SK-MEL-5 (cell line): ENCODE measurements at places on chromosomes 3 and 15.

- no peak for DNase-seq
These were observed 5.6 kb upstream of the ISLR2 start for GRCh38 chr15:74124759-74125158.

DNA sequence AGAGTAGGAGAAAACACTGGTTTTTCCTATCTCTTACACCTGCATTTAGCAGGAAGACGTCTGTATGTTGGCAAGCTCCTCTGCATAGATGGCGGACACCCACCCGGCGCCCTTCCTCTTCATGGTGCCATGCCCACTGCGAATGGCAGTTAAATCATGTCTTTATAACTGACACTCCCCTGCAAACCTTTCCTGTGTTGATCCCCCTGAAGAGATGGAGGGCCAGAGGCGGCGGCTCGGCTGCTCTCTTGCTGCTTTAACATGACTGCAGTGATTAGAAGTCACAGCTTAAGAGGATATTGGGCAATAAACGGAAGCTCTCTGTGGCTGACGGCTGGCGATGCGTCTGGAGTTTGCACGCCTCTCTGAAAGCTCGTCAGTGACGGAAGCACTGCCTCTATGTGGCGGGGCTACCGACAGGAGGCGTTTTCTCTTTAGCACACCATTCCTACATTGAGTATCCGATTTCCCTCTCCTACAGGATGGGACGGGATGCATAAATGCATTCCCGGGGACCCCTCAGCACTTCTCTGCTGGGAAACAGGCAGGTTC lies 25.5 kb upstream of the SNRPA1 start:
- peak; percentile 61 for DNase-seq

DNA sequence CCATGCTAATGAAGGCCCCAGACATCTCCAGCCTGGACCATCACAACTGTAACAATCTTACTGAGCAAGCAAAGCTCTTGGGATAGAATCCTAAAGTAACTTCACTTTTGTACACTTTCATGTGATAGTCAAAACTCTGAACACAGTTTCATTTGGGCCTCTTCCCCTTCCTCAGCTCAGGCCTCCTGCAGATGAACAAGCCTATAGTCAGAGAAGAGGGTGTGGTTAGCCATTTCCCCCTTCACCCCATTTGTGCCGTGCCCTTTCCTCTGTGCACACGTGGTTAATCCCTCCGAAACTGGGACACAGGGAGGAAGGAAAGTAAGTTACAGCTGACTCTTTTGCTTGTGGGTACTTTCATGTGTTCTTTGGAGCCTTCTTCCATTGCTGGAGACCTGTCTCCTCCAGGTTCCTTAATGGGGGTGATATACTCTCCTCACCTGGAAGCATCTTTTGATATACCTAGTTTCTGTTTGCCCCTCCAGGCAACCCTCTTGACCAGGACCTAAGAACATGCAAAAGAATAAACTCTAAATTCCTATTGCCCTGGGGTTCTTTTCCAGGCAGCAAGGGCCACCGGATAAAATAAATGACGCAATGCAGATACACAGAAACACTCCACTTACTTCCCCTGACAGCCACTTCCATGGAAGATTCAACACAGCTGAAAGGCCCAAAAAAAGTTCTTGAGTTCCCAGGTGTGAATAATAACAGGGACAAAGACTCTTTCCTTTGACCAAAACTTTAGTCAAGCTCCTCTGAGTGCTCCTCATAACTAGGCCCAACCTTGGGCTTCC lies 29.6 kb upstream of the CSTA start:
- DNase-seq = no peak

DNA sequence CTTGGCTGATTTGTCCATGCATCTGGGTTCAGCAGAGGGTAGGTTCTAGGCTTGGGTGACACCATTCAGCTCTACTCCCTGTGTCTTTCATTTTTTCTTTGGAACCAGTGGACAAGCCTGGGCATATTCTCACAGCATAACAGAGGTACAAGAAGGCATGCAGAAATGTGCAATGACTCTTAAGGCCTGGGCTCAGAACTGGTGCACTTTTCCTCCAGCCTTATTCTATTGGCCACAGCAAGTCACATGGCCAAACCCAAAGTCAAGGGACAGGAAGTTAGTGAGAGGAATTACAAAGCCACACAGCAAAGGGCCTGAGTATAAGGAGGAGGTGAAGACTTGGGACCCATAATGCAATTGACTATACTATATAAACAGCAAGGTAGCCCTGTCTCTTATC lies 200.9 kb upstream of the CTDSPL start:
- no peak for DNase-seq

DNA sequence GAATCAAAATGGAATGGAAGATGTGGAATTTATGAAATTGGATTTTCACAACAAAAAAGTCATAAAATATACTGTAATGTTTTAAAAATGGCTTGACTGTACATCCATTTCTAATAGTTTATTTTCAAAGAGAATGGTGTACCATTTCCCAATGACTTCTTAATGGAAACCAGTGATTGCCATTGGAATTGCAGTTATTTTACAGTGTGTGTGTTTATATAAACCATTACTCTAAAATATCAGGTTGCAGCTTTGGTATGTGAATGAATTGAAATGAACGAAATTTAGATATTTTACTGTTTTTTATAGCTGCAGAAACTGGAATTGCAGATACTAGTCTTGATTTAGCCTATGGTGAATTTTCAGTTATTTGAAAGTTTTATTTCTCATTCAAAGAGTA lies 165.6 kb downstream of the UBE2E2 start:
- no peak for DNase-seq

- DNase-seq = no peak
These were observed 211.0 kb downstream of the TNIK start for GRCh38 chr3:171249245-171249644.

- DNase-seq = peak; percentile 77
These were observed 80.7 kb downstream of the FMN1 start for GRCh38 chr15:33113666-33114373.

DNA sequence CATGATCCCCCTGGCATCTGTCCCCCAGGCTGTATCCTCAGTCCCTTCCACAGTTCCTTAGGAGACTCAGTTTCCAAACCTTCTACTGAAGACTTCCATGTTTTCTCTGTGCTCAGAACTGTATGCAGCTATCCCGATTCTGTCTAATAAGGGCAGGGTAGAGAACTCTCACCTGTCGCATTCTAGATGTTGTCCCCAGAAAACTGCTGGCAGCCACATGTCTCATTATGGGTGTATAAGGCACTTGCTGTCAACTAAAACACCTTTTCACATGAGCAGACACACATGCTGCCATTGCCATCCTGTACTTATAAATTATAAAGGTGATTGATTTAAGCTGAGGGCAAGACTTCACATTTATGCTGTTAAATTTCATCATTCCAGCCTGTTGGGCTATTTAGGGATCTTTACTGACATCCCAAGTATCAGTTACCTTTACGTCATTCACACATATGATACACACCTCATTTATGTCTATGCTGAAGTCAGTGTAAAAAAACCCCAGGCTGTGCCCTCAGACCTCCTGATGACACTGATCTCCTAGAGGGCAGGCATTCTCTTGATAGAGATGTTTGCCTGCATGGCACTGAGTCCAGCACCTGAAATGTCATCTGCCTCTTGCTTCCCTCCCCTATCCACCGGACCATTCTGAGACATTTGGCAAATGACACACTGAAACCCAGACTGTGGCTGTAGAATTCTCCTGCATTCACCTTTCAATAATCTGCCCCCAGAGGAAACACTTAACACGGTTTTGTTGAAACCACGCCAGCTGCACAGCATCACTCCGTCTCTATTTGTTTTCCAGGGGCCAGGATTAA lies 35.8 kb downstream of the BTD start:
- no peak for DNase-seq

GRCh38 chr3:145015253-145015652 lies 1043.6 kb downstream of the DIPK2A start:
- DNase-seq = no peak

DNA sequence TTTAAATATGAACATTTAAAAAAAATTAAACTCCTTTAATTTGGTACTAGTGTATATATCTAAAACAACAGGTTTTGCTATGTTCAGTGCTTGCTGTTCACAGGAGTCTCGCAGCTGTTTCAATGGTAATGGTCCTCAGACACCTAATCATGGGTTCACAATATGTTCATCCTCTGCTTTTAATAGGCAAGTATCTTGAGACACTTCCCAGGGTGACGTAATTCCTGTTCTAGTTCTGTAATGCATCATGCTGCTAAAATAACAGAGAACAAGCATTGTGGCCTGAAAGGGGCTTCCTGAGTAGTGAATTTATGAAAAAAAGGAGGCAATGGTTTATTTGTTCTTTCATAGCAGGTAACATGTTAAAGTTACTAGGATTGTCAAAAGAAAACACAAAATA lies 625.2 kb upstream of the GBE1 start:
- DNase-seq = no peak

GRCh38 chr15:74549816-74550215 lies 8.8 kb downstream of the ARID3B start:
- DNase-seq = no peak
